ENCODE measurements at places on chromosomes 13 and 19. TPM values are rescaled to one million over a fixed set of nuclear protein-coding genes. Genes with fewer than 3 reads are reported as not detected.

- H3K36me3 ChIP-seq = no peaks in the 10 kb centered on the region
- H3K27me3 ChIP-seq = no peaks in the 10 kb centered on the region
- no peak overlapping the region for H3K4me3 ChIP-seq
- no peak overlapping the region for H3K27ac ChIP-seq
These were observed 13.2 kb downstream of the NANOS3 start for GRCh38 chr19:13890136-13890535.

- H3K27ac ChIP-seq = no peak overlapping the region
- H3K4me3 ChIP-seq = no peak overlapping the region
- H3K36me3 ChIP-seq = peaks cover 16% of the 10 kb centered on the region
- no peaks in the 10 kb centered on the region for H3K27me3 ChIP-seq
- H3K4me1 ChIP-seq = no peaks in the 10 kb centered on the region
These were observed 23.0 kb downstream of the PIN1 start for GRCh38 chr19:9857920-9858746.

ZNF808 gene
- 37.4 TPM for total RNA-seq

- H3K36me3 ChIP-seq = no peaks in the 10 kb centered on the region
- H3K27me3 ChIP-seq = peaks cover 9% of the 10 kb centered on the region
- no peaks in the 10 kb centered on the region for H3K4me1 ChIP-seq
- DNase-seq = no peak
- no peak overlapping the region for H3K27ac ChIP-seq
These were observed 15.7 kb downstream of the TIMM13 start for GRCh38 chr19:2411709-2412108.

DNA sequence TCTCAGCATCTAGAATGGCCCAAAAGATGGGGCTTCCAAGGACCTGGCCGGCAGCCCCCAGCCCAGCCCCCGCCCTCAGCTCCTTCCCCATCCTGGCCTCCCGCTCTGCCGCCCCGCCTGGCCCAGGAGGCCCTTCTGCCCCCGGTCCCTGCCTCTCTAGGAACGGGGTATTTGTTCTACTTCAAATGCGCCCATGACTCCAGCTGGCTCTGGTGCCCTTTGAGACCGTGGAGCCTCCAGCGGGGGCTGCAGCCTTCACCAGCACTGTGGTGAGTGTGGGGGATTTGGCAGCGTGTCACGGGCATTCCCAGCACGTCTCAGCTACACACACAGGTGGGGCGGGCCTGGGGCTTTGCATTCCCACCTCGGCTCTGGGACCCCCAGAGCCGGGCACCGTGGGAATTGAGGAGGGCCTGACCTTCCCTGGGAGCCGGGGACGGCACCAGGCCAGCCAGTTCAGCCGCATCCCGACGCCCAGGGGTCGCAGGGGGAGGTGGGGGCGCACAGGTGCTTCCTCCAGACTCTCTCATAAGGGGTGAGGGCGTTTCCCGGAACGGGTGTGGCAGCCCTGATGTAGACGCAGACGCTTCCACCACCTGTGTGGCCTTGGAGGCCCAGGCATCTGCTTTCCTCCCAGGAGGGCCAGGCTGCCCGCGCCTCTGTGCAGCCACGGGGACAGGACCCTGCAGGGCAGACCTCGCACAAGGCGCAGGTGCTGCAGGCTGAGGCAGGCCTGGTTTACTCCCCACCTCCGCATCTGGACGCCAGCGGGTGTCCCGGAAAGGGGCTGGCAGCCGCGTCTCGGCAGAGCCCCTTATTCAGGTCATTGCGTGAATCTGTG, 947 bp downstream of the ATP4B start:
- no peaks in the 10 kb centered on the region for H3K36me3 ChIP-seq
- no peak overlapping the region for H3K4me3 ChIP-seq
- H3K27me3 ChIP-seq = no peaks in the 10 kb centered on the region
- peaks cover 9% of the 10 kb centered on the region for H3K4me1 ChIP-seq
- H3K27ac ChIP-seq = no peak overlapping the region

GRCh38 chr13:41694545-41695301, 237.4 kb downstream of the RGCC start:
- no peak for DNase-seq
- H3K27me3 ChIP-seq = no peaks in the 10 kb centered on the region
- peak overlapping the region; percentile 1 for H3K27ac ChIP-seq
- peaks cover 27% of the 10 kb centered on the region for H3K4me1 ChIP-seq

- H3K4me1 ChIP-seq = no peaks in the 10 kb centered on the region
- DNase-seq = no peak
- H3K27ac ChIP-seq = no peak overlapping the region
- peaks cover 9% of the 10 kb centered on the region for H3K36me3 ChIP-seq
These were observed 13.0 kb upstream of the SPC24 start for GRCh38 chr19:11168568-11168967.

DNA sequence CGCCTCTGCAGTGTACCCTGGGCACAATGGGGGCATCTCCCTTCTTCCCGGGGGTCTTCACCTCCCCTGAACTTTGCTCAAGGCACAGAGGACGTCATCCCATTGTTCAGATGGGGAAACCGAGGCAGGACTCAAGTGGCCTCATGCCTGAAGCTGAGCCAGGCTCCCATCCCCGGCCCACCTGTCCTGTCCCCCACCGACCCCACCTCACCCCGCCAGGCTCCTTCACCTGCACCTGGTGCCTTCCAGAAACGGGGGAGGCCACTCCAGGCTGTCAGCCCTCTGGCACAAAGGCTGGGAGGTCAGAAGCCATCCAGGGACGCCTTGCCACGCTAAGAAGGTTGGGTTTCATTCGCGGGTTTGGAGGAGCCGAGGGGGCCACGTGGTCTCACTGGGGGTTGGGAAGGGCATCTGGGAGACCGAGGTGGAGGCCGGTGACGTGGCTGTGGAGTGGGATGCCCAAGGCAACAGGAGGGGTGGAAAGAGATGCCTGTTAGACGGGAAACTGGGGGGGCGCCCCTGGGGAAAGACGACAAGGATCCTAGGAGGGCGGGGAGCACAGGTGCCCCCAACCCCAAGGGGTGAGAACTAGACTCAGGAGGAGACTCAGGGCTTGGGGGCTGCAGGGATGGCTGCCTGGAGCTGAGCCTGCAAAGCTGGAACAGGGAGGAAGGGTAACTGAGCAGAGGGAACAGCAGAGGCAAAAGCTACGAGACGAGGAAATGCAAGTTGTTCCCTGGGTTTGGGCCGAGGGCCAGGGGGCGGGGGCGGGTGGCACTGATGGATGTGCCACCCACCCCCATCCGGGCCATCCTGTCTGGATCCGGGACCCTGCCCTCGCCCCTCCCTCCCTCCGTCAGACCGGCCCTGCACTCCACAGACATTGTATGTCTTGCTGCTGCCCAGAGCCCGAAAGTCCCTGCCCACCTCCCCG, 6.0 kb upstream of the TCF3 start:
- no peak overlapping the region for H3K27ac ChIP-seq
- no peak overlapping the region for H3K4me3 ChIP-seq
- no peaks in the 10 kb centered on the region for H3K36me3 ChIP-seq
- peaks cover 12% of the 10 kb centered on the region for H3K4me1 ChIP-seq
- H3K27me3 ChIP-seq = no peaks in the 10 kb centered on the region

GRCh38 chr13:23843436-23843835, 45.8 kb downstream of the MIPEP start:
- no peak overlapping the region for H3K4me3 ChIP-seq
- H3K27ac ChIP-seq = no peak overlapping the region
- no peak for DNase-seq
- peaks cover 28% of the 10 kb centered on the region for H3K36me3 ChIP-seq
- peaks cover 17% of the 10 kb centered on the region for H3K4me1 ChIP-seq

GJA3 gene
- 0.60 TPM for total RNA-seq

GRCh38 chr19:4365341-4365740, 22.0 kb downstream of the MPND start:
- H3K27me3 ChIP-seq = no peaks in the 10 kb centered on the region
- no peak for DNase-seq
- H3K27ac ChIP-seq = no peak overlapping the region
- H3K36me3 ChIP-seq = no peaks in the 10 kb centered on the region

DNA sequence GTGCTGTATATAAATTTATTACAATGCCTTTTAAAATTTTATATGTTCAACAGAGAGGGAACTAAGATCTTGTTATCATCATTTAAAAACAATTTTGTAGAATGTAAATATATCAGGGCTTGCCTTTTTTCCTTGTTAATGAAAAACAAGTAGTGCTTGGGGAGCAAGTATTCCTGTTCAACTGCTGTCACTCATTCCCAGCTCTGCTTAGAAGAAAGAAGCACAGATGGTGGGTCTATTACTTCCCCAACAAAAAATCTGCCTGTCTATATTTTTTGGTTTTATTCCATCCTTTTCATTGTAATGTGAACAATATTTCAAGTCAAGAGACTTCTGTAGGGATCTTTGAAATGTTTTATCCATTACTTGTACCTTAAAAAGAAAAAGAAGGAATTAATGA, 503.9 kb downstream of the GPC5 start:
- no peaks in the 10 kb centered on the region for H3K36me3 ChIP-seq
- no peaks in the 10 kb centered on the region for H3K4me1 ChIP-seq
- H3K4me3 ChIP-seq = no peak overlapping the region
- no peak overlapping the region for H3K27ac ChIP-seq
- no peak for DNase-seq

GRCh38 chr13:65727070-65727469, 1503.1 kb downstream of the PCDH9 start:
- no peak overlapping the region for H3K4me3 ChIP-seq
- no peaks in the 10 kb centered on the region for H3K36me3 ChIP-seq
- no peak for DNase-seq
- H3K27ac ChIP-seq = no peak overlapping the region
- H3K4me1 ChIP-seq = peaks cover 3% of the 10 kb centered on the region

GRCh38 chr13:99969919-99970650, 1.5 kb downstream of the ZIC5 start:
- peak overlapping the region; percentile 87 for H3K4me3 ChIP-seq
- peaks cover 4% of the 10 kb centered on the region for H3K4me1 ChIP-seq
- peak; percentile 67 for DNase-seq
- peak overlapping the region; percentile 74 for H3K27ac ChIP-seq
- peaks cover 80% of the 10 kb centered on the region for H3K27me3 ChIP-seq

SLAIN1 gene
- total RNA-seq = 27.7 TPM

GRCh38 chr13:93789058-93789457, 562.5 kb downstream of the GPC6 start:
- H3K36me3 ChIP-seq = no peaks in the 10 kb centered on the region
- H3K27ac ChIP-seq = no peak overlapping the region
- peaks cover 4% of the 10 kb centered on the region for H3K4me1 ChIP-seq
- no peaks in the 10 kb centered on the region for H3K27me3 ChIP-seq
- no peak for DNase-seq

KLK14 gene
- 0.29 TPM for total RNA-seq

- no peak for DNase-seq
- no peaks in the 10 kb centered on the region for H3K4me1 ChIP-seq
- peaks cover 53% of the 10 kb centered on the region for H3K36me3 ChIP-seq
- H3K27ac ChIP-seq = no peak overlapping the region
- H3K4me3 ChIP-seq = no peak overlapping the region
These were observed 1433.0 kb downstream of the UQCRFS1 start for GRCh38 chr19:27779954-27780353.

NLRP9 gene
- total RNA-seq = not detected

DNA sequence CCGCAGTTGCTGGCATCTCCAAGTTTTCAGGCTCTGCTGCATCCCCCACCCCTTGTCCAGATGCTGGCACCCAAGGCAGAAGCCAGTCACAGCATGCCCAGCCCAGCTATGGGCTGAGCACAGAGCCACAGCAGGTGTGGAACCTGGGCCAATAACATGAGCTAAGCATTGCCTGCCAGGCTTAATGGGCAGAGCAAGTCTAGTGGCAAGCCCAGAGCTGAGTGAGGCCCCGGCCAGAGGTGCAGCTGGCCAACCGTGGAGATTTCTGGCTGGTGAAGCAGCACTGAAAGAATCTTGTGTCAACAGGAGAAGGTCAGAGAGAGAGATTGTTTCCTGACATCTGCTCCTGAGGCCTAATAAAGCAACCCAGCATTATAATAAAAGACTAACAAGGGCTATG, 111.0 kb downstream of the B3GLCT start:
- peaks cover 18% of the 10 kb centered on the region for H3K36me3 ChIP-seq
- no peak for DNase-seq
- no peaks in the 10 kb centered on the region for H3K27me3 ChIP-seq
- H3K27ac ChIP-seq = no peak overlapping the region
- no peaks in the 10 kb centered on the region for H3K4me1 ChIP-seq

DNA sequence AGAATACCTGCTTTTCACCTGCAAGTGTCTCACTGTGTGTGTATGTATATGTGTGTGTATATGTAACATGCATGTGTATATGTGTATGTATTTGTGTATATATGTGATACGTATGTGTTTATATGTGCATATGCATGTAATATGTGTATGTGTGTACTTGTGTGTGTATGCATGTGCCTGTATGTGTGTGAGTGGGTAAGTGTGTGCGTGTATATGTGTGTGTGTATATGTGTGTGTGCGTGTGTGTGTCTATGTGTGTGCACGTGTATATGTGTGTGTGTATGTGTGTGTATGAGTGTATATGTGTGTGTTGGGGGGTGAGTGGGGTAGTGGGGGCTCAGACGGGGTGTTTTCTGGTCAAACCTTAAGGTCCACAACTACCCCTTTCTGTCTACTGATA, 192.6 kb upstream of the KL start:
- no peak overlapping the region for H3K4me3 ChIP-seq
- H3K36me3 ChIP-seq = no peaks in the 10 kb centered on the region
- H3K4me1 ChIP-seq = peaks cover 22% of the 10 kb centered on the region
- no peaks in the 10 kb centered on the region for H3K27me3 ChIP-seq
- no peak for DNase-seq

WDR62 gene
- 3.3 TPM for total RNA-seq

GRCh38 chr19:1089891-1090290, 5.3 kb downstream of the POLR2E start:
- no peak overlapping the region for H3K27ac ChIP-seq
- H3K36me3 ChIP-seq = no peaks in the 10 kb centered on the region

PTGIR gene
- total RNA-seq = 0.46 TPM

- peaks cover 13% of the 10 kb centered on the region for H3K4me1 ChIP-seq
- H3K4me3 ChIP-seq = peak overlapping the region; percentile 83
- H3K27ac ChIP-seq = peak overlapping the region; percentile 94
- H3K27me3 ChIP-seq = peaks cover 18% of the 10 kb centered on the region
- no peaks in the 10 kb centered on the region for H3K36me3 ChIP-seq
- DNase-seq = no peak
These were observed 2.4 kb downstream of the PTPRH start for GRCh38 chr19:55206664-55207500.

UQCR11 gene
- 290 TPM for total RNA-seq

BORA gene
- total RNA-seq = 14.6 TPM

GRCh38 chr13:41812851-41813250, 148.1 kb downstream of the VWA8 start:
- no peaks in the 10 kb centered on the region for H3K27me3 ChIP-seq
- H3K4me1 ChIP-seq = no peaks in the 10 kb centered on the region
- DNase-seq = no peak
- H3K27ac ChIP-seq = no peak overlapping the region
- H3K4me3 ChIP-seq = no peak overlapping the region

NTF4 gene
- total RNA-seq = 3.9 TPM

Measured in type B pancreatic cell (in vitro differentiated cells).